ENCODE measurements at places on chromosomes 16 and 17.

GRCh38 chr16:84929421-84930297, 81.7 kb downstream of the ZDHHC7 start:
- no peak for DNase-seq

GRCh38 chr17:13646411-13646810, 44.7 kb upstream of the HS3ST3A1 start:
- DNase-seq = no peak

DNA sequence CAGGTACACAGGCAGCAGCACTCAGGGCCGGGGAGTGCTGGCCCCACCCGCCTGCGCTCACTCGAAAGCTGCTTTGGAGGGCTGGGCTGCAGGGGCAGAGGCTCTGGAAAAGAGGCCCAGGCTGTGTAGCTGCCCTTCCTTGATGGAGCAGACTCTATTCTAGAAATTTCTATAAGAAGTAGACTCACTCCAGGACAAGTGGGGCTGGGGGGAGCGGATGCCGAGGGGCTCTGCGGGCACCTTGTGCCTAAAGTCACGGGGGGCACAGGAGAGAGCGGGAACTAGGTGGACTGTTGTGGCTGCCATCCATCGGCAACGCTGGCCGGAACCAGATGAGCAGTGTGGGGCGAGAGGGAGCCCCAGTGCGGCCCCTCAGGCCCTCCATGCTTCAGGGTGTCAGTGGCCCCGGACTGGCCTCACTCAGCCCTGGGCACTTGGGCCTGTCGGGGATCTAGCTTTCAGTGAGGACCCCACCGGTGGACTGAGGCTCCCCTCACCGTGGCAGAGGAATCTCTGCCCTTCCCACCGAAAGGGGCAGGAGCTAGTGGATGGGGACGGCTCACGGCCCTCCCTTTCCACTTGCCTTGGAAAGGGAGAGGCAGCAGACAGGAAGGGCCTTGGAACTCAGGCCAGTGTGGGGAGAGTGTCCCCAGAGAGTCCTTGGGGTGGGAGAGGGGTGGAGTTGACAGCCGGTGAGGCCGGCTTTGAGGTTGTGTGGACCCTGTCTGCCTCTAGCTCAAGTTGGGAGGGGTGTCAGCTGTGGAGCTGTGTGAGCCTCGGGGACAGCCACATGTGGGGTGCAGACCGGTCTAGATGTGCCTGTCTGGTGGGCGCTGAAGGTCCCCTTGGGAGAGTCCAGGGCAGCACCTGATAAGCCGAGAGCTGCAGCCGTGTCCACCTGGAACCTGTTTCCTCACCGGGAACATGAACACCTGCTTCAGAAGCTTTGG, 16.6 kb downstream of the ENDOV start:
- DNase-seq = no peak

- no peak for DNase-seq
These were observed 6.7 kb downstream of the FOXL1 start for GRCh38 chr16:86584726-86585721.

- DNase-seq = no peak
These were observed 25.6 kb downstream of the MRM3 start for GRCh38 chr17:807523-808294.

GRCh38 chr17:6000426-6000825, 69.8 kb upstream of the WSCD1 start:
- DNase-seq = no peak

GRCh38 chr16:22625967-22626366, 115.3 kb downstream of the NPIPB5 start:
- no peak for DNase-seq

DNA sequence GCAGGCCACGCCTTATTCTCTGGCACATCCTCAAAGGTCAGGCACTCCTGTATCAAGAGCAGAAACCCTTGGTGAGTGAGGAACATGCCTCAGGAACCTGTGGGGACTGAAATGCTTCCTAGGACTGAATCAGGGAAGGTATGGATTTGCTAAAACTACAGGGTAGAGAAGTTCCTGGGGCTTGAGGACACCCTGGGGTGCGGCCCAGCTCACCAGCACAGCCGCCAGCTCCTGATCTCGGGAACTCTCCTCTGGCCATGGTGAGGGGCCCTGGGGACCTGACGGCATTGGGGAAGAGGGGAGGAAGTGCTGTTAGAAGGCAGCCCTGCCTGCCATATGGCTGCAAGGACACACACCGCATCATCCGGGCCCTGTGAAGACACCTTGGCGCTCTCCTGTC, 7.5 kb downstream of the ZSCAN10 start:
- no peak for DNase-seq

GRCh38 chr16:52543654-52544053, 3.3 kb downstream of the TOX3 start:
- DNase-seq = no peak

DNA sequence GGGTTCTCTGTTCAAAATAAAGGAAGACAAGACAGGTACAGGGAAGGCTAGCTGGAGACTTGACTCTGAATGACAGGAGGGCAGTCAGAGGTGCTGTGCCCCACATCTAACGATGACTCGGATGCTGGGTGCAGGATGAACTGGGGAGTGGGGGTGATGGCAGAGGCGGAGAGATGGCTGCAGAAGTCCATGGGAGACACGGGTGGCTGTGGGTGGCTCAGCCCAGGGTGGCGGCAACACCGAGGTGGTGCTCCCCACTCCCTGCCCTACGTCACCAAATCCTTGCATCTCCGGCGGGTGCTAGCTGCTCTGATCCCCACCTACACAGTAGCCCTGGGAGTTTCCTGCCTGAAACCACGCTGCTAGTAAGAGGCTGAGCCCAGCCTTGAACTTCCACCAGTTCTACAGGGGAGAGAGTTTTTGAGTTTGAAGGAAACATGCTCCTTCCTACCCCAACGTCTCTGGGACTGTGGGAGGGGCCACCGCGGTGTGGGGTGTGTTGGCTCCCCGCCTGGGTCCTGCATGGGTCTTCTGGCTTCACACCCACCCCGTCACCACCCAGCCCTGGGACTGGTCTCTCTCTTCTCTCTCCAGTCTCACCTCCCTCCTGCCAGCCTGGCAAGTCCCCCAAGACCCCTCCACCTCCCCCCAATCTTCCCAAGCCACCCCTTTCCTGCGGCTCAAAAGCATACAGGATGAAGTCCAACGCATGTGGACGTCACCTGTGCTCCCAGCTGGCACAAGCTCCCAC, 4.5 kb downstream of the GSG1L start:
- DNase-seq = no peak

- no peak for DNase-seq
These were observed 144.1 kb downstream of the PITPNC1 start for GRCh38 chr17:67520916-67521774.

- DNase-seq = no peak
These were observed 12.7 kb downstream of the CNEP1R1 start for GRCh38 chr16:50037662-50038220.

DNA sequence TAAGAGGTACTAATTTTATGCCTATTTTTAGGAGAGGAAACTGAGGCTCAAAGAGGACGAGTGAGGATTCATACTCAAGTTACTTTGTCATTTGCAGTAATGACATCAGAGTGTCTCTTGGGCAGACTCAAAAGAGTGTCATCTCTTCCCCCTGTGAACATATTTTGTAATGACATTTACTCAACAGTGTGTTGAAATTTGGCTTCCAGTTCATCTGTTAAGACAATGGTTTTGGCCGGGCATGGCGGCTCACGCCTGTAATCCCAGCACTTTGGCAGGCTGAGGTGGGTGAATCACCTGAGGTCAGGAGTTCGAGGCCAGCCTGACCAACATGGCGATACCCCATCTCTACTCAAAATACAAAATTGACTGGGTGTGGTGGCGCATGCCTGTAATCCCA, 28.9 kb downstream of the WFDC1 start:
- DNase-seq = no peak

- DNase-seq = no peak
These were observed 26.0 kb downstream of the KLHDC4 start for GRCh38 chr16:87739801-87740200.

GRCh38 chr16:86545481-86545880, 9.6 kb downstream of the MTHFSD start:
- no peak for DNase-seq

DNA sequence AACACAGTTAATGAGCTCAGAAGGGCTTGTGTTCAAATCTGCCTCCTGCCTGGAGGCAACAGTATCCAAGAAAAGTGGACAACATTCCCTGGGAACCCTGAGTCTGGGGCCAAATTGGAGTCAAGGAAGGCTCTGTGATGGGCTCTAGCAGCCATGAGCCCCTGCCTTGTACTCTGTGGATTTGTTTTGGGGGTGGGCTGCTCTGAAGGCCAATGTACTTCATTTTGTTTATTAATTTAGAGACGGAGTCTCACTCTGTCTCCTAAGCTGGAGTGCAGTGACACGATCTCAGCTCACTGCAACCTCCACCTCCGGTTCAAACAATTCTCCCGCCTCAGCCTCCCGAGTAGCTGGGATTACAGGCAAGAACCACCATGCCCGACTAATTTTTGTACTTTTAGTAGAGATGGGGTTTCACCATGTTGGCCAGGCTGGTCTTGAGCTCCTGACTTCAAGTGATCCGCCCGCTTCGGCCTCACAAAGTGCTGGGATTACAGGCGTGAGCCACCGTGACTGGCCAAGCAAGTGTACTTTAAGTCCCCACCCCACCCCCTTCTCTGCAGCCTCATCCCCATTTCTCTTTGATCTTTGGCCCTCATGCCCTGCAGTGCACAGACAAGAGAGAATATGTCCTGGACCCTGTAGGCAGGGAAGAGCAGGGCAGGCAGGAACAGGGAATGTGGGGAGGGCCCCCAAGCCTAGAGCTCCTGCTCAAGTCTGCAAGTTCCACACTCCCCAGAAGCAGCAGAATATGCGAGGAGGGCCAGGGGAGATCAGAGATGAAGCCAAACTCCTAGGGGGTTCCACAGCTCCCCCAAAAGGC, 2.7 kb upstream of the GIP start:
- DNase-seq = no peak

- DNase-seq = no peak
These were observed 16.6 kb upstream of the G6PC1 start for GRCh38 chr17:42883802-42884558.

DNA sequence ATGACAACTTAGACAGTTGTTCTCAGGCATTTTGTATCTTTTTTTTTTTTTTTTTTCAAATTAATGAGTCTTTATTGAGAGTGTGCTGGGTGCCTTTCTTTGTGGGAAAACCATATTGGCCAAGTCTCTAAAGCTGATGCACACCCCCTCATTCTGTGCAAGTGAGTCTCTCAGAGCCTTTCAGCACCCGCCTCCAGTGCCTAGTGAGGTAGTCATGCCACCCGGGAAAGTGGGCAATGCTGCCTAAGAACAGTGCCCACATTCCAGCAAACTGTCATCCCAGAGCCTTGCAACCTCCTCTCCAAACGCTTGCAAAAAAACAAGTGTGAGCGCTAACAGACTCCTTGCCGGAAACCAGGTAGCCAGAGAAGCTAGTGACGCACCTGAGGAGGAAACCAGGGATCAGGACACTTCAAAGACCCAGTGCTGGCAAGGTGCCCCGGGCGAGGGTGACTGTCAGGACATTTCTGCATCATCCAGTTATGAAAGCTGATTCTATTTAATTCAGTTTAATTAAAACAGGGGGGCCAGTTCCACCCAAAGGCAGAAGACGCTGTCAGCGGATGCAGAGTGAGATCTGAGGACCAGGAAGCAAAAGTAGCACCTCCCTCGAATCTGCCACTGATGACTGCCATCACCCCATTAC, 34.9 kb downstream of the SMARCE1 start:
- no peak for DNase-seq

- no peak for DNase-seq
These were observed 26.8 kb downstream of the MEAK7 start for GRCh38 chr16:84477661-84478060.

GRCh38 chr16:51523400-51523799, 372.3 kb upstream of the SALL1 start:
- DNase-seq = no peak

- DNase-seq = no peak
These were observed 7.2 kb upstream of the MLYCD start for GRCh38 chr16:83891742-83892141.

DNA sequence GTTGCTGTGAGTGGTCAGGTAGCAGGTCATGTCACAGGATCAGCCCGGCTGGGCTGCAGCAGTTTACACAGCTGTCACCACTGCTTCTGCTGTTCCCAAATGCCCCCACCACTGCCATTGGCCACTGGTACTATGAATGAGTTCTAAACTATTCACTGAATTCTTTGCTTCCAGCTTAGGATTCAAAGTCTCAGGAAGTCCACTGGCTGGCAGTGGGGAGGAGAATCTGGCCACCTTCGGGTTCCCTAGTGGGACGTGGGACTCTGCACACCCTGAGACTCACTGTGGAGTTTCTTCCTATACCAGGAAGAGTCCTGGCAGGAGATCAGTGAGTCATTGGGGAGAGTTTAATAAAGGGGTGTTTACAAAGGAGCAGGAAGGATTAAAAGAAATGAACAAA, 6.9 kb downstream of the MT1X start:
- DNase-seq = no peak

DNA sequence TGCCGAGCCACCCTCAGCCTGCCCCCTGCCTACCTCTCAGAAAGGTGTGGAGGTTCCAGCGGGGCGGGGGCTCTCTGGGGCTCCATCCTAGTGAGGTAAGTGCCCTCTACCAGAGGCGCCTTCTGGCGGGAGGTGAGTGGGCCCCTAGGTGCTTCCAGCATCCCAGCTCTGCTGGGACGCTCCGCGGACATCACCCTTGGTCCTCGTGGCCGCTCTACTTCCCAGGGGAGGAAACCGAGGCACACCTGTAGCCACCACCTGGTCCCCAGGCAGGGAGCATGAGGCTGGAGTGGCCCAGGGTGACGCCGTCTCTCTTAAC, 1.4 kb downstream of the MCRIP2 start:
- DNase-seq = no peak

DNA sequence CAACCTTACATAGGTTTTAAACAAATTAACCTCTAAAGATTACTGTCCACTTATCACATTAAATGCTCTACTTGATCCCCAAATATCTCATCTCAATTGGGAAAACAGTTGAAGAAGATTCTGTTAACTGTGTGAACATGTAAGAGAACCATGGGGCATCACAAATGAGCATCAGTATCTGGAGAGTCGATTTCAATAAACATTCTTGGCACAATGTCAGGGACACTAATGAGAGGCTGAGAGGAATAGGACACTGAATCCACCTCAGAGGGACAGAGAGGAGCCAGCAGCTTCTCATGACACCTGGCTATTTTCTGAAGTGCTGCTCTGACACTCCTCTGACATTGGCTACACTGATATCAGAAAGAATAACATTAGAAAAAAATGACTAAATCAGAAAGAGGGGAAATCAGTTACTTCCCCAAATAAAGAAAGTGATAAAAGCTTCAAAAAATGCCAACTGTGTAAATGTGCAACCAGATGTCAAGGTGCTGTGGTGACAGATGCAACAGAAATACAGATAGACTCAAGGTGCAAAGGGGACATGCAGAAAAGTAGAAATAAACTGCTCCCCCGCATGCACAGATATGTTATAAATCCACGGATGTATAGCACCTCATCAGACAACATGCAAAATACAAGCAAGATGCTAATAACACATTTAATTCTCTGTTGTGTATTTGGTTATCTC, 67.4 kb downstream of the SNX11 start:
- DNase-seq = no peak

DNA sequence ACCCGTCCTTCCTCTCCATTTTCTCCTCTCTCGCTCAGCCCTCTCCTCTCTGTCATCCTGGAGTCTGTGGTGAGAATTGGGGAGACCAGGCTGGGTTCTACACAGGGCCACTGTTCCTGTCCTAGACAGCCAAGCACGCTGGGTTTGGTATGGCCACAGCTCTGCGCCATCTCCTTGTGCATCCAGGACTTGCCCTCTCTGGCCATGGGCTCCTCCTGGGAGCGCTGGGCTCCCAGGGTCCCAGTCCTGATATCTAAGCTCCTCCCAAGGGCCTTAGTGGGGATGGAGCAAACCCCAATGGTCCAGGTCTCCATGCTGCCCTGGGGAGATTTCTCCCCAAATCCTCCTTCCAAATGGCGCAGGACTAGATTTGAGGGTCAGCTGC, 27.2 kb upstream of the ITGA3 start:
- DNase-seq = no peak
